GM23338 (cell line): ENCODE measurements at places on chromosomes 5 and 9. TPM values are rescaled to one million over a fixed set of nuclear protein-coding genes. Genes with fewer than 3 reads are reported as not detected.

Gene HBEGF
- total RNA-seq = 2.0 and 2.9 TPM in 2 replicates

Gene GNA14
- total RNA-seq = 10.5 and 11.1 TPM in 2 replicates

Gene PCDHGA10
- total RNA-seq = 3.4 and 6.5 TPM in 2 replicates

Gene LRRC70
- 1.7 and 2.7 TPM in 2 replicates for total RNA-seq
